A549 (cell line): ENCODE measurements at places on chromosomes 4 and X. TPM values are rescaled to one million over a fixed set of nuclear protein-coding genes. Genes with fewer than 3 reads are reported as not detected.

GRCh38 chr4:67744561-67745283, 9.5 kb downstream of the GNRHR start:
- DNase-seq, result no peak

- no peak for DNase-seq
Measured at GRCh38 chrX:21528076-21528475, 130.1 kb downstream of the KLHL34 start.

DNA sequence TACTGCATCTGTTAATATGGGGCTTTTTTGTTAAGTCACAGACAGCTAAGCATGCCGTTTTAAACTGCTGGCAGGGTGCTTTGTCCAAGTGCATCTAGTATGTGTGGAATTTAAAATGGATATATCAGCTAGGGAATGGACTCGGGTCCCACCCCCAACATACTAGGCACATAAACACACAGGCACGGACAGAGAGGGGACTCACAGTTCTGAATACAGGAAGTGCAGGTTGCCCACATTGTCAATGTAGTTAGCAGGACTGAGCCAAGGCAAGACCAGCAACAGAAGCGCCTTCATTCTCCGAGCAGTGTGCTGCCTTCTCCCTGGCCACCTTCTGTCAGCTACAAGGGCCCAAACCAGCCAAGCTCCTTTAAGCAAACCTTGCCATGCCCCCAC, 33.6 kb downstream of the LNX1 start:
- DNase-seq, result no peak

Gene ZXDA
- polyA plus RNA-seq, result 1.3 to 1.4 TPM (median 1.4 TPM) in 3 replicates

DNA sequence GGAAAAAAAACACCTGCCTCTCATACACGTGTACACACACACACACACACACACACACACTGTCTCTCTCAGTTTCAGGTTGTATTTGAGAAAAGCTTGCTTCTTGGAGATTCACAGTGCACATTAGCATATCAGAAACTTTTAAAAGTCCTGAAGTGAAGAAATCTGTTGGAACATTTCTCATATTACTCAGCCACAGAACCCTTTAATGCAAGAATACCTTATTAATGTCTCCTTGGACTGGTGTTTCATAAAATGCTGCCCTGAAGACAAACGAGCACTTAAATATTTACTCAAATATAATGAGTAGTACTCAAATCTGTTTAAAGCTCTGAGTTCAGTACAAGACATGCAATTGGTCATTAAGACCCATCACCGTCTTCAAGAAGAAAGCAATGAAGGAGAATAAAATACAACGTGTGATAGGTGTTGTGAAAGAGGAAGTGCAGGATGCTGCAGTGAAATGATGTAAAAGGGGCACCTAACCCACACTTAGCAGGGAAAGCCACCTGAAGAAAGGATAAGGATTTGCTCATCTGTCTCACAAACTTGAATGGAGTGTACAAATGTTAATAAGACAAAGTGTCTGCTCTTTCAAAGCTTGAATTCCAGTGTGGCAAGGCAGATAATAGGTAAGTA, 57.0 kb downstream of the DCLK2 start:
- no peak for DNase-seq

- no peak for DNase-seq
Measured at GRCh38 chr4:77715414-77716290, 103.5 kb downstream of the CNOT6L start.

DNA sequence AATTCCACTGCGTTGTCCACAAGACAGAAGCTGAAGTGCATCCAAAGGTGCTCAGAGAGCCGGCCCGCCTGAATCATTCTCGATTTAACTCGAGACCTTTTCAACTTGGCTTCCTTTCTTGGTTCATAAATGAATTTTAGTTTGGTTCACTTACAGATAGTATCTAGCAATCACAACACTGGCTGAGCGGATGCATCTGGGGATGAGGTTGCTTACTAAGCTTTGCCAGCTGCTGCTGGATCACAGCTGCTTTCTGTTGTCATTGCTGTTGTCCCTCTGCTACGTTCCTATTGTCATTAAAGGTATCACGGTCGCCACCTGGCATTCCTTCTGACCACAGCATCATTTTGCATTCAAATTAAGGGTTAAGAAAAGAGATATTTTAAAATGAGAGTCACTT, 115.5 kb downstream of the NFKB1 start:
- DNase-seq, result no peak

Gene QRFPR
- 0.08 TPM in 1 of 3 replicates, not detected in the others for polyA plus RNA-seq
